ENCODE measurements at places on chromosomes 1 and 21.

DNA sequence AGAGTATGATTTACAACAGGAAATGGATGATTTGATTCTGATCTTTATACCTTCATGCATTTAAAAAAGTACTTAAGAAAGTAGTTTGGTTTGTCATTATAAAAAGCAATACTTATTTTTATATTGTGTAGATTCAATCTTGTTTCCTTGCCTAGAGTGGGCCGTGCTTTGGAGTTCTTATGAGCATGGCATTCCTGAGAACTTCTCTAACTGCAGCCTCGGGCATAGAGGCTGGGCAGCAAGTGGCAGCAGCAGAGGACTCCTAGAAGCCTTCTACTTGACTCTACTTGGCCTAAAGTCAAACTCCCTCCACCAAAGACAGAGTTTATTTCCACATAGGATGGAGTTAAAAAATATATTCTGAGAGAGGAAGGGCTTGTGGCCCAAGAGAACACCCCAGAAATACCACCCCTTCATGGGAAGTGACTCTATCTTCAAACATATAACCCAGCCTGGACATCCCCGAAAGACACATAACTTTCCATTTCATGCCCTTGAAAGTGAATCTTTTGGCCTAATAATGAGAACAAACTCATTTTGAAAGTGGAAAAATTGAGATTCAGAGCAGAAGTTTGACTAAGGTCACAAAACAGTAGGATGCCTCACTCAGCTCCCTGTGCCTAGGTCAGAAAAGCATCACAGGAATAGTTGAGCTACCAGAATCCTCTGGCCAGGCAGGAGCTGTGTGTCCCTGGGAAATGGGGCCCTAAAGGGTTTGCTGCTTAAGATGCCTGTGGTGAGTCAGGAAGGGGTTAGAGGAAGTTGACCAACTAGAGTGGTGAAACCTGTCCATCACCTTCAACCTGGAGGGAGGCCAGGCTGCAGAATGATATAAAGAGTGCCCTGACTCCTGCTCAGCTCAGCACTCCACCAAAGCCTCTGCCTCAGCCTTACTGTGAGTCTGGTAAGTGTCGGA lies at the start of gene IVL:
Gene IVL (plus strand): TSS at position 861 of the 916 bp plus-strand sequence. CDS start 1,252 bp downstream, outside the sequence.
- DNase-seq: no peak

- DNase-seq: no peak
Observed at GRCh38 chr1:42259739-42260064, 75.3 kb downstream of the FOXJ3 start.

- DNase-seq: peak; percentile 57
Observed at GRCh38 chr1:1371364-1371745, 3.7 kb downstream of the AURKAIP1 start.

DNA sequence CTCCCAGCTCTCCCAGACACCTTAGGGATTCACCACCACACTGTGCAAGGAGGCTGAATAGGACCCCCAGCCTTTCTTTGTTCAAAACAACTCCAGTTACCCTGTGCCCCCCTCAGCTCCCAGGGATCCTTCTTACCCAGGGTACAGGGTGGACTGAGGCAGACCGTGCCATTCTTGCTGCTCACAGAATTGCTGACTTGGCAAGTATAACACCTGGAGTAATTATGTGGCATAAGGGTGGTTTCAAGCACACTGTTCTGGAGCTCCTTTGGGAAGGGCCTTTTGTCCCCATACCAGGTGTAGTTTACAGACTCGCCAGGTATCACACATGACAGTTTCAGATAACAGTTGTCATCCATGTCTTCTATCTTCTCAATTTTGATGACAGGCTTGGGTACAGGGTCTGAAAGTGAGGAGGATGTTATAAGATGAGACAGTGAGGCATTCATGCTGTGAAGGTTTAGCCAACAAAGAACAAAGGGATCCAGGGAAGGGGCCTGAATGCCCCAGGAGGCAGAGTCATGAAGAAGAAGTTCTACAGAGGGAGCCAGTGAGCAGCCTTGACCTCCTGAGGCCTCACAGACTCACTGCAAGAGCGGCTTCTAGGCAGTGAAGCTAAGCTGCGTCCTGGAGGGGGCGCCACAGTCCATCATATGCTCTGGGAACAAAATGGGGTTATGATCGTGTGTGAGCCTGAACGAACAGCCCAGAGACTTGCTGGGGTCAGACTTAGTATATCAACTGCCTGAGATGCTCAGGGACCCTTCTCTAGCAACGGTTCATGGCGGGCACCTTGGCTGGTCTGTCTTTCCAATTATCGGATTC lies 30.3 kb downstream of the CD48 start:
- DNase-seq: peak; percentile 81

- no peak for DNase-seq
Observed at GRCh38 chr1:32071758-32072621, 749 bp upstream of the TMEM39B start.

DNA sequence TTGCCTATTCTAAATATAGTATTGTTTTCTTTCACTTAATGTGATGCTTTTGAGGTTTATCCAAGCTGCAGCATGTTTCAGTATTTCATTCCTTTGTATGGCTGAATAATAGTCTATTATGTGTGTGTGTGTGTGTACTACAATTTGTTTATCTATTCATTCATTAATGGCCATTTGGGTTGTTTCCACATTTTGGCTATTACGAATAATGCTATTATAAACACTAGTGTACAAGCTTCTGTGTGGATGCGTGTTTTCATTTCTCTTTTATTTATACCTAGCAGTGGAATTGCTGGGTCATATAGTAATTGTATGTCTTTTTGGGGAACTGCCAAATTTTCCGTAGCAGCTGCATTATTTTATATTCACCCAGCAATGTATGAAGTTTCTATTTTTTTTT lies 15.0 kb upstream of the THEM5 start:
- DNase-seq: no peak

GRCh38 chr1:29511436-29511835 lies 275.1 kb downstream of the PTPRU start:
- no peak for DNase-seq

GRCh38 chr1:58975888-58976287 lies 192.0 kb upstream of the JUN start:
- DNase-seq: no peak

DNA sequence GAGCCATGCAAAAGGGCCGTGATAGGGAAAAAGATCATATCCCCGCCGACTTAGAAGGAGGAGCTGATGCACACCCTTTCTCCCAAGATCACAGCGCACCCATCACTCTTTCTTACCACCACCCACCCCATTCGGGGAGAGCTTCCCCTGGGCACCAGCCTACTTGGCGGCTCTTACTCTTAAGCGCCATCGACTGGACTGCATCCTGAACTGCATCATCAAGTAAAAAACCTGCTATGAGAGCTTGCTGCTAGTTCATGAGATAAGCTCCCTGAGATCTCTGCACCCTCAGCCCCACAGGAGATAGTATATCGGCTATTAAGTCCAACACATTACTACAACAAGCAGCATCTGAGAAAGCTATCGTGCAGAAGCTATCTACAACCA lies 125.1 kb downstream of the BARHL2 start:
- DNase-seq: no peak

DNA sequence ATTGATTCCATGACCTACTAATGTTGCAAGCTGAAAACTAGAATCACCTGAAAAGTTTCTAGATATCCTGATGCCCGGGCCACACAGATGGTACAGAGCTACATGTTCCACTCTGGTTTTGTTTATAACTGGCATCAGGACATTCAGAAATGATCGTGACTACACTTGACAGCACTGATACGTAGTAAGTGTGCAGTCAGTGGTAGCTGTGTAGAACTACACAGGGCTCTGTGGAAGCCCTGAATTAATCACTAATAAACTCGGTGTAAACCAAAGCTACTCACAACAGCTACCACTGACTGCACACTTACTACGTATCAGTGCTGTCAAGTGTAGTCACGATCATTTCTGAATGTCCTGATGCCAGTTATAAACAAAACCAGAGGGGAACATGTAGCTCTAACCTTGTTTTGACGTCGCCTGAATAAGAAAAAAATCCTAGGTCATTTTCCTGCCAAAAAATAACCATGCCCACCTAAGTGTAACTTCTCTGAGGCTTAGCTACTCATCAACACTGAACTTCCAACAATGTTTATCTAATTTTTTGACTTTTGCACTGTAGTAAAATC lies 149.7 kb downstream of the TGFBR3 start:
- DNase-seq: no peak

- DNase-seq: no peak
Observed at GRCh38 chr1:32353431-32353830, 8.9 kb downstream of the FAM229A start.

- no peak for DNase-seq
Observed at GRCh38 chr1:228162286-228163006, 3.2 kb upstream of the IBA57 start.

DNA sequence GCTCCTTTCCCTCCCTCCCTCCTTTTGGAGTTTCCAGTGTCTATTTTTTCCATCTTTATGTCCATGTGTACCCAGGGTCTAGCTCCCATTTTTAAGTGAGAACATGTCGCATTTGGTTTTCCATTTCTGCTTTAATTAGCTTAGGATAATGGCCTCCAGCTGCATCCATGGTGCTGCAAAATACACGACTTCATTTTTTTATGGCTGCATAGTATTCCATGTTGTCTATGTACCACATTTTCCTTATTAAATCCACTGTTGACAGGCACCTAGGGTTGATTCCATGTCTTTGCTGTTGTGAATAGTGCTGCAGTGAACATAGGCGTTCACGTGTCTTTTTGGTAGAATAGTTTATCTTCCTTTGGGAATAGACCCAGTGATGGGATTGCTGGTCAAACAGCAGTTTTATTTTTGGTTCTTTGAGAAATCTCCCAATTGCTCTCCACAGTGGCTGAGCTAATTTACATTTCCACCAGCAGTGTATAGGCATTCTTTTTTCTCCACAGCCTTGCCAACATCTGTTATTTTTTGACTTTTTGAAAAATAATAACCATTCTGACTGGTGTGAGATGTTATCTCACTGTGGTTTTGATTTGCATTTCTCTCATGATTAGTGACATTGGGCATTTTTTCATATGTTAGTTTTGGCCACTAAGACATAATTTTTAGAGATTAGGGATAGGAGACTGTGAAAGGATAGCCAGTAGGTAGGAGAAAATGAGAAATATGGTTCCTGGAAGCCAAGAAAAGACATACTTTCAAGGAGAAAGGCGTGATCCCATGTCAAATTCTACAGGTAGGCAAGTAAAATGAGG lies 50.4 kb downstream of the ADAMTS1 start:
- DNase-seq: no peak

- no peak for DNase-seq
Observed at GRCh38 chr21:36535618-36536241, 55.8 kb upstream of the CLDN14 start.

DNA sequence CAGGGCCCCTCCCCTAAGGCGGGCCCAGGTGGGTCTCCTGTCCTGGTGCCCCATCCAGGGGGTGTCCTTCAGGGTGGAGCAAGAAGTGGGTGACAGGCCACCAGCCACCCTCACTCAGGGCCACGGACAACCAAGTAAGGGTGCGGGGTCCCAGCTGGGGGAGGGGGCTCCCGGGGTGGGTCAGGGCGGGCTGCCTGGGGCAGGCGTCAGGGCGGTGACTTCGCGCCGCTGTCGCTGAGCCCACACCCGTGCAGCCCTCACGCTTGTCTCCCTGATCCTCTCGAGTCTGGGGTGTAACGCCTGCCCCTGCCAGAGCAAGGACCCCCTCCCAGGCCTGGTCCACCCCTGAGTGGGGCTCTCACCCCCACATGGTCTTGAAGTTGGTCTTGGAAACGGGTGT lies 22.2 kb downstream of the ARHGEF16 start:
- no peak for DNase-seq

- no peak for DNase-seq
Observed at GRCh38 chr1:55695552-55695951, 480.4 kb upstream of the USP24 start.

DNA sequence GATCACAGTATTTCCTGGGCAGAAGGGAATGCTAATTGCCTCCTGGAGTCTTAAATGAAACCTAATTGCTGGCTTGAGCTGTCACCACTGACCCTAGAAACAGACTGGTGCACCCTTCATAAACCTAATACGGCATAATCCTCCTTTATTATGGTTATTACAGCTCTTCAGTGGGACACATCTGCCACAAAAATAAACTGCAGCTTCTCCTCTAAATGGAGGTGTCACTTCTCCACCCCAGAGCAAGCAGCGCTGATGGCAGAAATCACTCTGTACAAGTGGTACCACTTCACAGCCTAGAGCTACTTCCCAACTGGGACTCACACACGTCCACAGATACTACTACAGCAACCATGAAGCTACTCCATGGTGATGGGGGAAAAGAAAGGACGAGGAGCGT lies 11.1 kb downstream of the PTPN14 start:
- DNase-seq: no peak

DNA sequence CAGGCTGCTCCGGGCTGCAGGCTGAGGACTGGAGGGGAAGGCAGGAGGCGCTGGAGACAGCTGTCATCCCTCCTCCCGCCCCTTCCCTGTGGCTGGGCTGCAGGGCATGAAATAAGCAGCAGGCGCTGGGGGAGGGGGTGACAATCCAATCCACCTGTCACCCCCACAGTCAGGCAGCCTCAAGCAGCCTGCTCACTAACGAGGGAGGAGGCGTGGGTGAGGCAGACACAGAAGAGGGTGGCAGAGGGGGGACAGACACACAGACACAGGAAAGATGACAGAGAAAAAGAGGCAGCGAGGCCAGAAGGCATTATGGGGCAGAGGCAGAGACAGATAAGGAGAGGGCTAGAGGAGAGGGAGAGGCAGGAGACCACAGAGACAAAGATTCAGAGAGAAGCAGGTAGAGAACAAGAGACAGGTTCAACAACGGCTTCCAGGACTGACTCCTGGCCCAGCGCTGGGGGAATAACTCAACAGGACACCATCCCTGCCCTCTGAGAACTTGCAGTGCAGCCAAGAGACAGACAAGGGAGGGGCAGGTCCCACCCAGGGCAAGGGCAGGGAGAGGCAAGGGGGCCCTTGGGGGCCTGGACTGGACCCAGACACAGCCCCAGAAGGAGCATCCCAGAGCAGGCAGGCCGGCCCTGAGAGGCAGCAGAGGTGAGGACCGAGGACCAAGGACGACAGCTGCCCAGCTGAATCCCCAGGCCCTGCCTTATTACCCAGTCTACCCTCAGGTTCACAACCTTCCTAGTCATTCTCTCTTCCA lies 11.2 kb downstream of the MEF2D start:
- DNase-seq: no peak

Measured in effector CD8-positive, alpha-beta T cell (primary cell).